ENCODE measurements at places on chromosomes 5 and 9.

GRCh38 chr5:147971472-147971871 is 65.1 kb upstream of the C5orf46 start:
- no peak for DNase-seq

DNA sequence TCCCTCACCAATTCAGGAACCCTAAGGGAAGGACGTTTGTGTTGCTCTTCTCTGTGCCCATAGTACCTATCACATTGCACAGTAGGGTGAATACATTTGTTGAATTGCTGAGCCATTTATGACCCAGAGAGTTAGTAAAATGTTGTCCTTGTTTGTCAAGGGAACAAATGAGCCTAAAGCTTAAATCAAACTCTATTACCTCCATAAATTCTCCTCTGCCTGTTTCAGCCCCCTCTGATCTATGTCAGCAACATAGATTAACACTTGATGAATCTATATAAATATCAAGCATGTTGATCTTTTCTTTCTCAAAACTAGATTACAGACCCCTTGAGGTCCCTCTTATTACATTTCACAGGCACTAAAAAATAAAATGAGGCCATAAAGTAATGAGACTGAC is 7.1 kb downstream of the SLC1A1 start:
- DNase-seq = no peak

DNA sequence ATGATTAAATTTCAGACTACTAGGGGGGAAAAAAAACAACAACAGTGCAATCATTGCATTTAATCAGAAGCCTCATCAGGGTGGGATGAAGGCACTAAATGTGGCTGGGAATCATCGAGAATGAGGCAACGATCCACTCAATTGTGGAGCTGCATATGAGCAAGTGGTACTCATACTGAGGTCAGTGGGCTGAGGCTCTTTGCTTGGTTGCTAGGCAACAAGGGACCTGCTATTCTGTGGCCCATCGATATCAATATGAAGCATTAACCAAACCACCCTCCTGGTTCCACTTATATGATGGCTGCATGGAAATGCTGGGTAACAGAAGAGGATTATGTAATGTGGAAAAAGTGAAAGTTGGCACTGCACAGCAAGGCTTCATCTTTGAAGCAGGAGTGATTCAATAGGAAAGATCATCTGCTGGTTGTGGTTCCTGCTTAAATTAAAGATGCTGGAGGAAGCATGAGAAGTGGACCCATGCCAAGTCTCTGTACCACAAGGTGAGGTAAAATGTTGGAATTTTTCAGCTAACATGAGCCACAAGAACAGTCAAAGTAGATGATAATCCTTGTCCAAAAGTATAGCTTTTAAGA is 159.8 kb upstream of the HMHB1 start:
- no peak for DNase-seq

- no peak for DNase-seq
These were observed 42.9 kb downstream of the CXXC5 start for GRCh38 chr5:139690803-139691629.

DNA sequence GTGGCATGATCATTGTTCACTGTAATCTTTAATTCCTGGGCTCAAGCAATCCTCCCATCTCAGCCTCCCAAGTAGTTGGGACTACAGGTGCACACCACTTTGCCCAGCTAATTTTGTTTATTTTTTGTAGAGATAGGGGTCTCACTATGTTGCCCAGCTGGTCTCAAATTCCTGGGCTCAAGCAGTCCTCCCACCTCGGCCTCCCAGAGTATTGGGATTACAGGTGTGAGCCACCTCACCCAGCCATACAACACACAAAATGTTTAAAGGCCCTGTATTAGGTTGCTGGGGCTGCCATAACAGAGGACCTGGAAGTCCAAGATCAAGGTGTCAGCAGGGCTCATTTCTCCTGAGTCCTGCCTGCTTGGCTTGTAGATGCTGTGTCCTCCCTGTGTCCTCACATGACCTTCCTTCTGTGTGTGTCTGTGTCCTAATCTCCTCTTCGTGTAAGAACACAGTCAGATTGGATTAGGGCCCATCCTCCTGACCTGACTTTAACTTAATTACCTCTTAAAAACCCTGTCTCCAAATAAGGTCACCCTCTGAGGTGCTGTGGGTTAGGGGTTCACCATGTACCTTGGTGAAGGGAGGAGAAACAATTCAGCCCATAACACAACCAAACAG is 5.4 kb downstream of the UBE2QL1 start:
- no peak for DNase-seq

GRCh38 chr5:5422819-5423515 is 490 bp downstream of the ICE1 start:
- DNase-seq = no peak

DNA sequence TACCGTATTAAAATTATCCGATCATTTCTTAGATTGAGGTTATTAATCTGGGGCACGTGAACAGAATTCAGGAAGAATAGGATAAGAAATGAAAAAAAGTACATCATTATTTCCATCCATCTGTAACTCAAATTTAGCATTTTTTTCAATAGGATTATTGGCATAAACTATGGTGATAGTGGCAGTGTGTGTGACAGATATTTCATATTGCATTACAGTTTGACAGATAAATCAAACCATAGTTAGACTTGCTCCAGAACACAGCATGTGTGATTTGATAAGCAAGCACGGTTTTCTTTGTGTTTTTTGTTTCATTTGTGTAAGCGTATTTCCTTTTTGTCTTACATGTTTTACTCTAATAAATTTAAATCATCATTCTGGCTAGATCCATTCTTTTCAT is 155.0 kb downstream of the CDH9 start:
- DNase-seq = no peak

DNA sequence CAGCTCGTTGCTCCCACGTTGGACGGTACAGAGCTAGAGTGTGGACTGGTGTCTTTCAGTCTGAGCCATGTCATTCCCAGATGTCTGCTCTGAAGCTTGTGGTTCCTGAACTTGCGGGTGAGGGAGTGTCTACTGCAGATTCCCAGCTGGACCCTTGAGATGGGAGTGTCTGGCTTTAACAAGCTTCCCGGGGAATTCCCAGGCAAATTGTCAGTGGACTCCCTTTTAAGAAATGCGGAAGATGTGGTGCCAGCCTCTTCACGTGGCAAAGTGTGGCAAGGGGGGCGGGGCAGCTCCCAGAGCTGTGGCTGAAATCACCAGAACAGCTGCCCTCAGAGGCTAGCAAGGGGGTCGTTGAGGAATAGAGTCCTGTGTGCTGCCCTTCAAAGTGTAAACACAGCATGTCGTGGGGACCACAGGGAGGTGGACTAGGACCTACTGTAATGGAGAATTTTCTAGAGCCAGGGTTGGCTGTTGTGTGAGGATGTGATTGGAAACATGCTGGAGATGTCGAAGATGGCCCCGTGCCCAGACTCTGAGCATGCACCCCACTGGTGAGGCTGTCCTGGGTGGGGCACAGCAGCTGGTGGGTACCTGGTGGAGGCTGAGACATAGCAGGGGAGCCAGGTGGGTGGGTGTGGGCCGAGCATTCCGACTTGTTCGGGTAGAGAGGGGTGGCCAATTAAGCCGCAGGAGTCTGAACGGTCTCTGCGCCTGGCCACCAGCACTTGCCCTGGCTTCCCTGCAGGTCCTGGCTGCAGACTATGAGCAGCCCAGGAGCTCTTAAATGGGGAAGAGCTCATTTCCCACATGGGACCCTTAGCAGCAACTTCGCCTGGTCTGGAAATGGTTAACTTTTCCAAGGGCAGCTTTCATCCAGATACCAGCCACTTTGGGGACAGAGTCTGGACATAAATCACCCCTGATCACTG is 37.4 kb downstream of the PRRX2 start:
- DNase-seq = peak; percentile 96

- no peak for DNase-seq
These were observed 28.8 kb downstream of the FAM163B start for GRCh38 chr9:133580419-133580738.

DNA sequence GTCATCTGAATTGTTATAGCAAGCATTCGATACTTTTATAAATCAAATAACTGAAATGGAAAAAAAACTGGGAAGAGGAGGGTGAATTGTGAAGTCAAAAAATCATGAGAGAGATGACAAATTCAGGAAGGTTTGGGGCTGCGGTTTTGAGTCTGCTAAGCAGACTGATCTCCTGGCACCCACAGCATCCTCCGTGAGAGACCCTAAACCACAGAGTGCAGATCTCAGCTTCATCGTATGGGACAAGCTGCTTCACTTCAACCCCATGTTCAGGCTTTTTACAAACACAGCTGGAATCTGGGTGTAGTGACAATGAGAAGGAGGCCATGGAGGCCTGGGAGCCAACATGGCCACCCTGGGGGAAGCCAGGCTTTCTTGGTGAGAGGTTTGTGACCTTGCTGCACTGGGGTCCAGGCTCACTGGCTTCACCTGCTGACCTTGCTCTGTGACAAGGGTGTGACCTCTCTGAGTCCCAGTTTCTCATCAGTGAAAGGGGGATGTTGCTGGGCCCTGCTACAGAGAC is 19.4 kb downstream of the USP20 start:
- DNase-seq = no peak

GRCh38 chr9:78782234-78782633 is 485.3 kb downstream of the PSAT1 start:
- no peak for DNase-seq

- peak; percentile 24 for DNase-seq
These were observed 189.0 kb downstream of the PALM2AKAP2 start for GRCh38 chr9:109969011-109969410.

DNA sequence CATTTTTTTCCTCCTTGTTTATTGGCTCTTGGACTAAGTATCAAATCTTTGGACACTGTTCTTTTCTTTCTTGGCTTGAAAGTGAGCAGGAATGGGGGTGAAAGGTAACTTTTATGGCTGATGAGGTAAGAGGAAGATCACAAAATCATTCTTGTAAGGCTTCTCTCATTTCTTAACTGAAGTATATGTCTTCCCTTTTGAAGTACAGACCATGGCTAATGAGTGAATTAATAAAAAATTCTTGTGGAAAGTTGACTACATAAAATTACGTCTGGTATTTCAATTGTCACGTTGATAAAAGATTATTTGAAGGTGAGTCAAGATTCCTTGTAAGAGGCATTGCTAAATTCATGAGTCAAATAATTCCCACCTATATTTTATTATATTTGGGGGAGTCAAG is 25.1 kb downstream of the VCAN start:
- DNase-seq = no peak

DNA sequence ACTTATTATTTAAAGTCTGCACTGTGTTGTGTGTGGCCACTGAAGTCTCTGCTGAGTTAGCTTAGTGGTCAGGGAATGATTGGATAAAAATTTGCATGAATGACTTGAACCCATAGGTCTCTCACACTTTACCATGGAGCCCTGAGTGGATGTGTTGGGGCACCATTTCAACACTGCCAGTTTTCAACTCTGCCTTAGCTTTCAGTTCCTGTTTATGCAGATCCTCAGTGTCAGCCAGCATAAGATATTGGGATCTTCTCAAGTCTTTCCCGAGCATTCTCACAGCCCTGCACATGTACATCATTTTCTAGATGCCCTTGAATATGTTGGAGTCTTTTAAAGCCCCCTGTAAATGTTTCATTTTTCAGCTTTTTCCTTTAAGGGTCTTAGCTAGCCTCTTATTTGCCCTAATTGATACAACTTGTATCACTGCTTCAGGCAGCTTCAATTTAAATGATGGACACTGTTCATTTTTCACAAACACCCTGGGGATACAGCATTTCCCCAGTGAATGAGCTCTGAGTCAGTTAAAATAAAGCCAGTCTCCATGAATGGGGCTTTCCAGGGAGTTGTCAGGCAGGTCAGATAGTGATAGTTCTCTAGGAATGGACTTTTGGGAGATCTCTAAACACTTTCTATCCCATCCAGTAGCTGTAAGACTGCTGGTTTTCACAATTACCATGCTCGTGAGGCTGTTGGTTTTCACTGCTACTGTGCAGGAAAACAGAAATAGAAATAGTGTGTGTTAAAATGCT is 211.9 kb upstream of the PAPPA start:
- DNase-seq = peak; percentile 70

- no peak for DNase-seq
These were observed 6.0 kb downstream of the SFXN1 start for GRCh38 chr5:175484322-175484721.

DNA sequence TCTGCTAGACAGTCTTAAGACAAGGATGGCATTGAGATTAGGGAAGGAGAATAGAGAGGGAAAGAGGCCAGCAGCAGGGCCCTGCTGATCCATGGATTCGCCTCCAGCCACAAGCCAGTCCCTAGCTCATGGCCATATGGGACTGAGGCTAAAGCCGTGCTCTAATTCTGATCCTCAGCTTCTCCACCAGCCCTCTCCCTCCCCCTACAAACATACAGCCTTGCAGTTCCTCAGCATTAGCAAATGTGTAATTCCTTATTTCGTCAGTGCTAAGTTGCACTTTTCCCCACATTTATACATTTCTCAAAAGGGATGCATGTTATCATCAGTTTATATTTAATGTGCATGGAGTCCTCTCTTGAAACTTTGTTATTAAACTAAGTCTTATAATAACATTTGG is 34.8 kb downstream of the ZNF462 start:
- DNase-seq = no peak

DNA sequence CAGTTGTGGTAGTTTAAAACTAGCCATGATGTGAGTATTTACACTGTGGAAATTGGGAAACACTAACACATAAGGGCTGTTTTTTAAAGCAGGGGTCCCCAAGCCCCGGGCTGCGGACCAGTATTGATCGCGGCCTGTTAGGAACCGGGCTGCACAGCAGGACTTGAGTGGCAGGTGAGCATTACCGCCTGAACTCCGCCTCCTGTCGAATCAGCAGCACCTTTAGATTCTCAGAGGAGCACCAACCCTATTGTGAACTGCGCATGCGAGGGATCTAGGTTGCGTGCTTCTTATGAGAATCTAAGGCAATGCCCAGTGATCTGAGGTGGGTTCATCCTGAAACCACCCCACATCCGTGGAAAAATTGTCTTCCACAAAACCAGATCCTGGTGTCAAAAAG is 127.8 kb downstream of the PCSK5 start:
- no peak for DNase-seq

DNA sequence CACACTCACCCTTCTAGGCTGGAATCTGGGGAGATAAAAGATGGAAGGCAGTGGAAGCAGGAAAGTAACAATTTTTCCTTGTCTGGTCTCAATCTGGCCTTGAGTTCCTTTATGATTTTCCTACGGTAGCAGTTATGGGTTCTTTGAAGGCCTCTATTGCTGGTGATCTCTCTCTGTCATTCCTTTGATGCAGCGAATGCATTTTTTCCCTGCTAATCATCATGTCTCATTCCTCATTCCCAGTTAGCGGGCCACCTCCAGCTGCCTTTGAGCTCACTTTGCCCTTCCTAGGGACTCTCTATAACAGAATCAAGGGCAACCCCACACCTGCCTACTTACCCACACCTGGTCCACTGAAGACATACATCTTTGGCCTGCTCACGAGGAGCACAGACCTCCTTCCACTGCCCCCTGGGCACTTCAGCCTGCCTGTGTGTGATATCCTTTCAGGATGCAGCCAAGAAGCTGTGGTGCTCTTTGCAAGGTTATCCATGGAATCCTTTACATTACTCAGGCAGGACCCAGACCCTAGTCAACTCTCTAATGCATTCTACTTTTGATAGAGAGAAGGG is 191.7 kb downstream of the DRD1 start:
- DNase-seq = peak; percentile 42

DNA sequence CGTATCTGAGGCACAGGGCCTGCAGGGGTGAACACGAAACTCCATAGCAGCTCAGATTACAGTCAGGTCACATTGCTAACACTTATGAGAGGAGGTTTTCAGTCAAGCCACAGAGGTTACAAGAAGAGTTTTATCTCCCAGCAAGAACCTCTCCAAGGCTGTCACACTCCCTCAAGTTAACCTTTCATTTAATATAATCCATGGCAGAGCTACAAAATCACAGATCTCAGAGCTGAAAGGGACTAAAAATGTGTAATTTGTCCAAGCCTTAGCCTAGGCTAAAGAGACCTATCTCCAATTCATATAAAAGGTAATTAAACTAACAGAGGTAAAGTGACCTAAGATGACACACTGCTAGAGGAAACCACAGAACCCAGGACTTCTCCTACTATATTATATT is 57.2 kb downstream of the MLANA start:
- no peak for DNase-seq

Measured in fibroblast of skin of scalp (primary cell).